G401 (cell line): ENCODE measurements at places on chromosomes 1 and 21.
A peak's percentile ranks its signal among the peaks of the same experiment; 100 is the strongest.

DNA sequence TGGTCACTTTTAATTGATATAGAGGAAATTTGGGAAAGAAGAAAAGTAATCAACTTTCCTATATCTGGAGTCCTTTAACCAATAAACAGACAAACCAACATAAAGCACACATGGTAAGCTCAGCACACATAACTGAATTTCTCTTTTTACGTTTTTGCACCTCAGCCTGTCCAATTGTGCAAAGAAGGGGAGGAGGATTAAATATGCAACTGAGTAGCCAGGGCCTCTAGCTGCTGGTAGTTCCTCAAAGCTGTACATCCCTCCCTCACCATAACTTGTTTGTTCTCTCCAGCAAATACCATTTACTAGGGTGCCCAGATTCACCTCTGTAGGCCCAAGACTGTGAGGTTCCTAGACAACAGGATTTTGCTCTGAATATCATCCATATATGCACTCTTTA lies 25.4 kb downstream of the ST6GALNAC5 start:
- no peak for DNase-seq

- DNase-seq, result no peak
Measured at GRCh38 chr1:224730965-224731364, 114.8 kb downstream of the CNIH3 start.

DNA sequence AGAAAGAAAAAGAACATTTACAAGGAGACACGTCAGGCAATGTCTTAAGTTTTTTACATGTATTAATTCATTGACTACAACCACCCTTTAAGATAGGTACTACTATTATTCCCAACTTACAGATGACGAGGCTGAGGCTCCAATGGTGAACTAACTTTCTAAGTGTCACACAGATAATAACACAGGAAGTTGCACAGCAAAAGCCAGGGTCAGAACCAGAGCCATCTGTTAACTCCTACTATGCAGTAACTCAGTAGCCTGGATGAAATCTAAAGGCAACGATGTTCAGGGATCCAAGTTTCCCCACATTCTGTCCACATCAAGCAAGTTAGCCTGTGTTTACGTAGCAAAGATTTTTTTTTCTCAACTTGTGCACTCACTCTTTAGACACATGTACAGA lies 371.7 kb downstream of the PTPRC start:
- DNase-seq, result no peak

DNA sequence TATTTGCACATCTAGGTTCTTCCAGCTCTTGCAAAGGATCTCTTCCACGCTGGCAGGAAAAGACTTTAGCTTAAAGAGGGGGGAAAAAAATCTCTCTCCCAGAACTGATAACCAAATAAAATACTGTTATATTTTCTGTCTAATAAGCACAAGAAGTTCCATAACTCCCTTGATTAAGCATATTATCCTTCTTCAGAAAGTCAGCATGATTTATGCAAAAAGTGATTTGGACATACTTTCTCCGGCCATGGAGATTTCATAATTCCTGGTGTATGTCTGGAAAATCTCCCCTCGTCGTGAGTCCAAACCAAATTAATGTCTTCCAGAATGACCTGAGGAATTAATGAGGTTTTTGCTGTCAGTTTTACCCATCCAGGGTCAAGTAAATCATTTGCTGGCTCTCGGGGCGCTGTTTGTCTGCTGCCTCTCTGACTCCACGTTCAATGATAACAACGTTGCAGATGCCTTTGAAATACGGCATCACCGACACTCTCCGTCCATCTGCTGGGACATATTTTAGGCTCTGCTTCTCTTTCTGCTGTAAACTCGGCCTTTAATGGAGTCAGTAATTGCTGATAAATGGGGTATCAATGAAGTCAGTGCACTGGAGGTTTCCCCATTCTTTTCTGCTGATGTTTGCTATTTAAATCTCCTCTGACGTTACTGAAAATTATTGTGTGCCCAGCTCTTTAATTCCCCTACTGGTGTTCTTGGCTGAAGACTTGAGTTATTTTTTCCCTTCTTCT lies 112.9 kb downstream of the HLX start:
- no peak for DNase-seq

DNA sequence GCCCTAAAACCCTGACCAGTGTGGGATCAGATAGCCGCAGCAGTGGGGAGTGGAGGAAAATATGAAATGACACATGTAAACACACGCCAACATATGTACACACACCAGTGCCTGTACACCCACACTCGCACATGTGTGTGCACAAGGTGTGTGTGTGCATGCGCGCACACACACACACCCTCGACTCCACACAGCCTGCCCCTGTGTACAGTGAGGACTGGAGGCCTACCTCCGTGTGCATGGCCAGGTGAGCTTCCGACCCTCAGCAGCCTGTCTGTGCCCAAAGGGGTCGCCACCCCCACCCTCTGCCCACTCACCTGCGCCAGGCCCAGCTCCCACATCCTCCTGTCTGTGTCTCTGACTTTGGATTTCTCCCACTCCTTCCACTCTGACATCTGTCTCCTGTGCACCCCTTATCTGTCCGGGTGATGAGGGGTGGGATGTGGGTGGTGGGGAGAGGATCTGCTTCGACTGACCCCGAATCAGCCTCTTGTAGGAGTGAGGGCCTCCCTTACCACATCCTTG lies 31.7 kb downstream of the CITED4 start:
- no peak for DNase-seq

- DNase-seq, result no peak
Measured at GRCh38 chr1:176989754-176990153, 174.8 kb downstream of the ASTN1 start.

DNA sequence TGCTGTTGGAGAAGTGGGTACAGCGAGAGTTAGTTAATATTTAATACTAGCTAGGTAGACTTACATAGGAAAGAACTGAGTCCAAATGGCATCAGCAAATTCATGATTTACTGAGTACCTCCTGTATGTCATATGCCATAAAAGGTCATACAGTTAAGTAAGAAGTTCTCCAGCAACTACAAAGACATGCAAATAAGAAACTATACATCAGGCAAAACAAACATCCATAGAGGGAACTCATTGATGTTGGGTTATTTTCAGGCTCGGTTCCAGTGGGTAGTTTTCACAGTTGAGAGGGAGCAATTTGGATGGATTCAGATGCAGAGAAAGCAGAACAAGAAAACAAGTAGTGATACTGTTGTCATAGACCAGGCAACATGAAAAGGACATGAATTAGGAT lies 164.9 kb upstream of the L1TD1 start:
- no peak for DNase-seq

GRCh38 chr1:32247983-32248889 lies 1.2 kb downstream of the FAM167B start:
- DNase-seq, result peak; percentile 26

DNA sequence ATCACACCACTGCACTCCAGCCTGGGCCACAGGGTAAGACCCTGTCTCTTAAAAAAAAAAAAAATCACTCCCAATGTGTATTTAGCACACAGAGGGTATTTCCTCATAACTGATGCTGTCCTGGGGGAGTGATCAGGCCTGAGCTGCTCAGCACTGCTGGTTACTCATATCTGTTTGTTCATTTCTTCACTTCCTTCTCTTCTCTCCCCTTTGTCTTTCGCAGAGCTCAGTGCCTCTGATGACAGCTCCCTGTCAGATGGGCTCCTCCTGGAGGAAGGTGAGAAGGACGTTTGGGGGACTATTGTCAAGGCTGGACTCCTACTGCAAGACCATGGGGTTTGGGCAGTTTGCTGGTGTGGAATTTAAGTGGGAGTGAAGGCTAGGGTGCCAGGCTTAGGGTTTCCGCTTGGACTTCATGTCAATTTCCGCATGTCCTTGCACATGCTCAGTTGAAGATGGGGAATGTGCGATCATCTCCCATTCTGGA lies 13.0 kb downstream of the INAVA start:
- no peak for DNase-seq

- DNase-seq, result no peak
Measured at GRCh38 chr1:6447016-6447817, 18.8 kb downstream of the TNFRSF25 start.

DNA sequence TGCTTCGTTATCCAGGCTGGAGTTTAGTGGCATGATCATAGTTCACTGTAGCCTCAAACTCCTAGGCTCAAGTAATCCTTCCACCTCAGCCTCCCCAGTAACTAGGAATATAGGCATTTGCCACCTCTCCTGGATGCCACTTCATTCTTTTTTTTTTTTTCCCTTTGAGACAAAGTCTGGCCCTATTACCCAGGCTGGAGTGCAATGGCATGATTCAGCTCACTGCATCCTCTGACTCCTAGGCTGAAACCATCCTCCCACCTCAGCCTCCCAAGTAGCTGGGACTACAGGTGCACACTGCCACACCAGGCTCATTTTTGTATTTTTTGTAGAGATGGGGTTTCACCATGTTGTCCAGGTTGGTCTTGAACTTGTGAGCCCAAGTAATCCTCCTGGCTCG lies 19.3 kb downstream of the OSBPL9 start:
- no peak for DNase-seq

DNA sequence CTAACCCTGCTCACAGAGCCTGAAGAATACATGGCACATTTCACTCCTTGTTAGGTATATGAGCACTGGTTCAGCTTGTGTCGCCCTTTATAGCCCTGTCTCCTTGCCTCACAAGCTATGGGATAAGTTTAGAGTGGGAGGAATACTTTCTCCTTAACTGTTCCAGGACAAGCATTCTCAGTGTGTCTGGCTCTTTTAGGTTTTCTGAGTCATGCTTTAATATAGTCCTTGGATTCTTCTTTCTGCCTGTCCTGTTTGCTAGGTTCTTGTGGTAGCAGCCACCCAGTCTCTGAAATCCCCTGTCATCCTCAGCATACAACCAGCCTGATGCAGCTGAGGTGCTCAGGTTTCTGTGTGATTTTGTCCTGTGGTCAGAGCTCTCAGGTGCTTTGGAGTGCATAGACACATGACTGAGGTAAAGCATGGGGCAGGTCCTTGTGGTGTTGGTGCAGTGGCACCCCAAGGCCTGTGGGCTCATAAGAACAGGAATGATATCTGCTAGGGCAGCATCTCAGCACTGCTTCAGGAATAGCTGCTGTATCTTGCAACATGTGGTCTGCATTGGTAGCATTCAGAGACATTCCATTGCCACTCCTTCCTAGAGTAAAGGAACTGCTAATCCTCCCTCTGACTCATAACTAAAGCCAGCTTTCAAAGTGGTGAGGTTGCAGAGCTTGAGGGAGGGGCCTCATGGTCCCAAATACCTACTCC lies 14.2 kb upstream of the CASQ2 start:
- DNase-seq, result no peak

GRCh38 chr1:90402893-90403849 lies 313.9 kb downstream of the BARHL2 start:
- DNase-seq, result peak; percentile 46

GRCh38 chr1:235595079-235595478 lies 54.5 kb downstream of the GNG4 start:
- DNase-seq, result no peak

- DNase-seq, result no peak
Measured at GRCh38 chr1:115337633-115338456, at the start of gene NGF. NGF (minus strand) TSS chr1:115338249; CDS start chr1:115286795, 51,454 bp downstream.

DNA sequence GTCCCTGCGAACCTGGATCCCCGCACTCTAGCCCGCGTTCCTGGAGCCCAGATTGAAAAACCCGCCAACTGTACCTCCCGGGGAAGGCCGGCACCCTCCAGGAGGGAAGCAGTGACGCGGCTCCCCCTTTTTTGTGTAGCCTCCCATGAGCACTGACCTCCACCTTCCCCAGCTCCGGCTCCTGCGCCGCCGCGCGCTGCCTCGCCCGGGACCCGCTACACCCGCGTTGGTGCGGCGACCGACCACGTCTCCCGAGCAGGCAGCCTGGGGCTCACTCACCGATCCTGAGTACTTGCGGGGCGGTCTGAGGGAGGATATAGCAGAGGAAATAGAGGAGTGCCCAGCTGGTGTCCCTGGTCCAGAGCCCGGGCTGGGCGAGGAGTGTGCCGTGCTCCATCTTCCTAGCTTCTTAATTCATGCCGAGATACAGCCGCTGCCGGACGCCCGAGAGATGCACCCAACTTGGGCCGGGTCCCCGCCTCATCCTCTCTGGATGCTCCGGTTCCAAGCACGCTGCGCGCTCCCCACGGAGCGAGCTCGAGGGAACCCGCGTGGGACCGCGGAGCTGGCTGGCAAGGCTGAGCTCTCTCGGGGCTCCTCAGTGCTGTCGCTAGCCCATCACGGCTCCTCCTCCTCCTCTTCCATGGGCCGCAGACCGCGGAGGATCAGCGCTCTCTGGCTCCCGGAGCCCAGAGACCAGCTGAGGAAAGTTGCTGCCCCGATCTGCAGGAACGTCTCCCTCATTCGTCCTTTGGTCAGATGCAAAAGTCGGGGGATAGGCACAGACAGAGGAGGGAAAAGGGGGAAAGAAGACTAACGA lies 482 bp downstream of the GRIK1 start:
- peak; percentile 22 for DNase-seq

- DNase-seq, result peak; percentile 67
Measured at GRCh38 chr1:39623053-39623452, 16.4 kb downstream of the HEYL start.

DNA sequence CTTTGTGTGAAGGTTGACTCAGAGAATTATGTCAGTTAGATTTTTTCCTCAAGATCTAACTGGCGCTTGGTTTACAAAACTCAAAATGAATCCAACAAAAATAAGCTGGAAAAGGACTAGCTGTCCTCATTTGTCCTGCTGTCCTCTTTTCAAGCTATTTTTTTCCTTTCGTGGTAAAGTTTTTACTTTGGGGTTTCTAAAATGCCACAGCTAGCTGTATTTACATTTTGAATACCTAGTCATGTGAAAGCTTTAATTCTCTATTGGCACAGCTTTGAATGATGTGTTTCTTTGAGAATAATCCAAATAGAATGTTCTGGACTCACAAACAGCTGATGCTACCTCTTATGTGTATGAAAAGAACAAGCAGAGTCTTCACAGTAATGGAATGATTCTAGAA lies 673.6 kb upstream of the NR5A2 start:
- DNase-seq, result no peak

DNA sequence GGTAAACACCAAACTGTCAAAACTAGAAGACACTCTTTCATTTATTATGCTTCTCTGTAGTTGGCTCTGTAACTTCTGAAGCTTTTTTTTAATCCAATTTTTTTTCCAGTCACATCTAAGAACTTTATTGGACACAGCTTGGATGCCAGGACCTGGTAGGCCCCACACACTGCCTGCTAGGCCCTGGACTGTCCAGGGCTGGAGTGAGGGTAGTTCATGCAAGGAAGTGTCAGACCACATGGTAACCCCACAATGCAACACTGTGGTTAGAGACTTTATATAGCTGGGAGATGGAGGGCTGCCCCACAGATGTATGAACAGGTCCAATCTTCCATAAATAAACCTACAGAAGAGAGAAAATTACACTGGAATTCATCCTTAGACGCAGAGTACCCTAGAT lies 7.1 kb downstream of the SLC2A1 start:
- no peak for DNase-seq

- DNase-seq, result no peak
Measured at GRCh38 chr1:47186267-47187185, 3.3 kb downstream of the PDZK1IP1 start.

- no peak for DNase-seq
Measured at GRCh38 chr21:27269644-27270043, 302.8 kb upstream of the ADAMTS5 start.

DNA sequence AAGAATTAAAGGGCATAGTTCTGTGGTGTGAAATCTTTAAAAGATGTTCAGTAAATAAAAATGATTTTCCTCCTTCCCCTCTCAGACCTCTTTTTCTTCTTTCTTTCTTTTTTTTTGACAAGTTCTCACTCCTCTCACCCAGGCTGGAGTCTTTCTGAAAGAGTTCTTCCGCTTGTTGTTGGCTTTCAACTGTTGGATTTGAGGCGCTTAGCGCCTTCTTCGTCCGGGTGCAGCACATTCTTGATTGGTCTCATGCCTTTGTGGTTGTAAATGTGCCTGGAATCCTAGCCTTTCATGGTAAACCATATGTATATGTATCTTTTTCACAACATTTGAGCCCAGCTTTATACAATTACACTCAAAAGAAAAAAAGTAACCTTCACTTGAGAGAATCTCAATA lies 980 bp upstream of the METTL18 start:
- DNase-seq, result no peak
